NCI-H69 (cell line): ENCODE measurements at places on chromosomes 1 and 21.
A peak's percentile ranks its signal among the peaks of the same experiment; 100 is the strongest.

- DNase-seq = no peak
Observed at GRCh38 chr1:87435484-87435883, 106.8 kb downstream of the LMO4 start.

- DNase-seq = no peak
Observed at GRCh38 chr1:19858893-19859292, 23.3 kb upstream of the OTUD3 start.

DNA sequence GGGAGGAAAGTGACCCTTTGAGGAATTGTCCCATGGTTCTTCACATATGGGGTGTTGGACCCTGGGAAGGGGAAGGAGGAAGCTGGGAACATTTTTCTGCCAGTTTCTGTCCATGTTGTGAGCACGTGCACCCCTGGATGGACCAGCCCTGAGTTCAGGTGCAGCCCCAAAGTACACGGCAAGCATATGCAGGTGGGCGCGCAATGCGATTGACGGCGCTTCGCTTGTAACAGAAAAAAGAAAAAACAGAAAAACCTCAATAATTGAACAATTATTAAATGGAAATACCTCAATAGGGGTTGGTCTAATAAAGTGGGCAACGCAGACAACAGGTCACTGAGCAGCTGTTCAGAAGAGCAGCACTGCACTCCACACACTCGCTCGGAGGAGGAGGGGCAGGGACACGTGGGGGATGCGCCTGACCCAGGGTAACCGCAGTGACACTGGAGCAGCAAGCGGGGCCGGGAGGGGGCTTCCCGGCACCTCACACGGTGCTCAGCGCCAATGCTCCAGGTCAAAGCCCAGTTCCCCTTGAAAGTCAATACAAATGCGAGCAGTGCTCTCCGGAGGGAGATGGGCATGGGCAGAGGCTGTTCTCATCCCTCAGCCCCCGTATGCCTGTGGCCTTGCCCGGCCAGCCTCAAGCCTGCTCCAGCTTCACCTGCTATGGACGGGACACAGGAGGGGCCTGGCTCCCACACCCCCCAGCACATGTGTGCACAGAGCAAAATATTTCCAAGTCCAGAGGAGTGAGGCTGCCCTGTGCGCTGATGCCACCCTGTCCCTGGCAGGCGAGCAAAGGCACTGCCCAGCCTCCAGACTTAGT, 6.6 kb upstream of the ACTRT2 start:
- no peak for DNase-seq

- no peak for DNase-seq
Observed at GRCh38 chr1:200619894-200620272, 668 bp downstream of the KIF14 start.

DNA sequence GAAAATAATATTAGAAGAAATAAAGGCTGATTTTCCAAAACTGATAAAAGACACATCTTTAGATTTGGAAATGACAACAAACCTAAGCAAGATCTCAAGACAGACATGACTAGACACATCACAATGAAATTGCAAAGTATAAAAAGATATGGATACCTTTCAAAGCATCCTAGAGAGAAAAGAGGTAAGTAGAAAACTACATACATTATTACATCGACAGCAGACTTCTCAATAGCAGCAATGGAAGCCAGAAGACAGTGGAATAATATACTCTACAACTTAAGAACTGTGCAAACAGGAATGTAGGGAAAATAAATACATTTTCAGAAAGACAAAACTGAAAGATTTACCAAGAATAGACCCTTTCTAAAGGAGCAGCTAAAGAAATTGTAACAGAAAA, 50.2 kb downstream of the DENND1B start:
- peak; percentile 58 for DNase-seq

DNA sequence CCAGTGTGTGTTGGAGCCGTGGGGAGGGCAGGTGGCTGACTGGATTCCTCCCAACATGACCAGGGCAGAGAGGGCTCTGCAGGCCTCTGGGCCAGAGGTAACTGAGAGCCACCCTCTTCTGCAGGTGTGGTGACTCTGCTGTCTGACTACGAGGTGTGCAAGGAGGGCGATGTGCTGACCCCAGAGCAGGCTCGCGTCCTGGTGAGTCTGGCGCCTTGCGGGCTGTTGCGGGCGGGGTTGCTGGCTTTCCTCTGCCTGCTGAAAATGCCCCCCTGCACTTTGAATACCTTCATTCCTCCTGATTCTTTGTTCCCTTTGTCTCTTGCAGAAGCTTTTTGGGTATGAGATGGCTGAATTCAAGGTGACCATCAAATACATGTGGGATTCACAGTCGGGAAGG, 6.7 kb downstream of the MRTO4 start:
- DNase-seq = no peak

GRCh38 chr1:116737020-116737854, 17.0 kb upstream of the CD2 start:
- peak; percentile 65 for DNase-seq

- no peak for DNase-seq
Observed at GRCh38 chr1:182351790-182352364, 39.7 kb downstream of the GLUL start.

GRCh38 chr1:71956613-71957285, 325.6 kb downstream of the NEGR1 start:
- DNase-seq = no peak

DNA sequence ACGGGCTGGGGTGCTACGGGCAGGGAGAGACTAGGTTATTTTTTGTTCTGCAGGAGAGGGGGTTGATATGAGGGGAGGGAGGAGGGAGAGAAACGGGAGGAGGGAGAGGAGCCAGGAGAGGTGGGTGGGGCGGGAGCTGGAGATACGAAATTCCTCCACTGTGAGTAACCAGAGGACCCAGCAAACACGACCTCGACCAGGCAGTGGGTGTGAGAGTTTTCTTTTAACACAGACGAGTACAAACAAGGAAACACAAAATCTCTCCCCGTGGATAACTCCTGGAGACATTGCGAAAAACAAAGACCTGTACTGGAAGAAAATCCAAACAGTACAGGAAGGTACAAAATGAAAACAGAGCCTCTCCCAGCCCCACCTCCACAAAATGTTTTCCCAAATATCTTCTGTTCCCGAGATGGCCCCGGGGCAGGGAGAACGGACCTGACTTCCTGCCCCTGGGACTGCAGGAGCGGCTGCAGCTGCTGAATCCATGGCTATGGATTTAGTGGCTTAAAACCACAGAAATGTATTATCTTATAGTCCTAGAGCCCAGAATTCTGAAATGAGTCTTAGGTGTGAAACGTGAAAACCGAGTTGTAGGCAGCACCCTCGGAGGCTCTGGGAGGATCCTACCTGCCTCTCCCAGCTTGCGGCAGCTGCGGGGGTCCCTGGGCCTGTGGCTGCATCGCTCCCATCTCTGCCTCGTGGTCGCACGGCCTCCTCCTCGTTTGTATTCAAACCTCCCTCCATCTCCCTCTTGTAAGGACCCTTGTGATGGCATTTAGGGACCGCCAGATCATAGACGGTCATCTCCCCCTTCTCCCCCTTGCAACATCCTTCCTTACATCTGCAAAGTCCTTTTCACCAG, 82.2 kb downstream of the RIPK4 start:
- DNase-seq = no peak

DNA sequence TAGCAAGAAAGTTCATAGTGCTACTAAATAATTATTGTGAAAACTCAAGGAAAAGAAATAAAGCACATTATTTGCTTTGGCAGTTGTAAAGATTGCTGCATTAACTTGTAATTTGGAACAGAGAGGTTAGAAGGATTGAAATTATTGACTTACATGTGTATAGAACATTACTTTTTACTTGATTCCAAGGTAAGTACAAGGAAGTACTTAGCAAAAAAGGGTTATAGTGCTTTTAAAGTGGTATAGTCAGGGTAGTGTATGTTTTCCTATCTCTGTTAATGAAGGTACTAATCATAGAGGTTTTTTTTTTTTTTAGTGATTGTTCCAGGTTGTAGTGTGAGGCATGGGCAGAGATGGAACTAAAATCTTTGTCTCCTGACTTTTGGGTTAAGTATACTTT, 29.4 kb downstream of the MAN1A2 start:
- no peak for DNase-seq

GRCh38 chr1:94666797-94667196, 125.2 kb upstream of the F3 start:
- no peak for DNase-seq

GRCh38 chr1:219782311-219782710, 146.0 kb downstream of the SLC30A10 start:
- DNase-seq = no peak

- no peak for DNase-seq
Observed at GRCh38 chr1:231763456-231763855, 136.9 kb downstream of the DISC1 start.

- DNase-seq = no peak
Observed at GRCh38 chr1:31381394-31382294, 8.8 kb upstream of the FABP3 start.

GRCh38 chr1:173405834-173406233, 71.3 kb upstream of the PRDX6 start:
- DNase-seq = no peak

DNA sequence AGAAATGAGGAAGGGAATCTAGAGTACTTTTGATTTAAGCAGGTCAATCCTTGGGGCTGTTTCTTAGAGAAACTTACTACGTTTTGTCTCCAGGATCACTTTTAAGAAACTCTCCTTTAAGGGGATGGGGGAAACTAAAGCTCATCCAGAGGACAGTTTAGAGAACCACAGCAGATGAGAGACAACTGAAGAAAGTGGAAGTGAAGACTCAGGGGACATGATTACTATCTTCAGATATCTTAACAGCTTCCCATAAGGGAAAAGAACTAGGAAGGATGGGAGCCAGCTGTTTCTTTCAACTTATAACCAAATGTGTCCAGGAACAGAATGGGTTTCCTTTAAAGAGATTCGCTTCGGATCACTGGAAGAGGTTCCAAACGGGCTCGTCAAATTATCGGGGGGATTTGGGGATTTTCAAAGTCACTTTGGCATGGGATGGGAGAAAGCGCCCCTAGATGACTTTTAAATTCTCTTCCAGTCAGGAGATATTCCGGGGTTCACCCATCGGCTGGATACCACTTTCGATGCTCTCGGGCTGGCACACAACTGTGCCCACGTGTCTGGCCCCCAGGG, 1.2 kb downstream of the SCMH1 start:
- DNase-seq = peak; percentile 29

GRCh38 chr1:174990382-174990999, 9.3 kb upstream of the CACYBP start:
- no peak for DNase-seq

- DNase-seq = no peak
Observed at GRCh38 chr1:26839339-26839722, 12.8 kb downstream of the ZDHHC18 start.

DNA sequence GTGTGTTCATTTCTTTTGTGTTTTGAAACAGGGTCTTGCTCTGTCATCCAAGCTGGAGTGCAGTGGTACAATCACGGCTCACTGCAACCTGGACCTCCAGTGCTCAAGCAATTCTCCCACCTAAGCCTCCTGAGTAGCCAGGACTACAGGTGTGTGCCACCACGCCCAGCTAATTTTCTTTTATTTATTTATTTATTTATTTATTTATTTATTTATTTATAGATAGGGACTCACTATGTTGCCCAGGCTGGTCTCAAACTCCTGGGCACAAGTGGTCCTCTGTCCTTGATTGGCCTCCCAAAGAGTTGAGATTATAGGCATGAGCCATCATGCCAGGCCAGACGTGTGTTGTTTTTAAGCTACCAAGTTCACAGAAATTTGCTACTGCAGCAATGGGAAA, 43.8 kb upstream of the TLR5 start:
- DNase-seq = no peak

DNA sequence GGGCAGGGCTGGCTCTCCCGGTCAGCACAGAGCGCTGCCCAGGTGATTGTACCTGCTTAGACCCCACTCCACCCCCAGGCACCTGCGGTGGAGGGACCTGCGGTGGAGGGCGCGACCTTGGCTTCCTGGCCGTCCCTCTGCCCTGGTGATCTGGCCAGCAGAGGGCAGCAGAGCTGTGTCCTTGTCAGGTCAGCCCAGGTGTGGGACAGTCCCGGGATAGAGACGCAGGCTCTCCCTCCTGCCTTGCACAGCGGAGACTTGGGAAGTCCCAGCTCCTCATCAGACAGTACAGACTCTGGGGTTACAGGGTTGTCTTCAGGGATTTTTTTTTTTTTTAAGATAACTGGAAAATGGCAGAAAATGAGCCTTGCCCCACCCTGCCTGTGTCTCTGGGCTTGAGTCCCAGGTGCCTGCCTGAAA, 10.0 kb downstream of the SLX9 start:
- peak; percentile 59 for DNase-seq

- no peak for DNase-seq
Observed at GRCh38 chr1:31723828-31724359, 20.1 kb upstream of the COL16A1 start.

GRCh38 chr1:177927021-177927596, 42.7 kb downstream of the SEC16B start:
- no peak for DNase-seq

DNA sequence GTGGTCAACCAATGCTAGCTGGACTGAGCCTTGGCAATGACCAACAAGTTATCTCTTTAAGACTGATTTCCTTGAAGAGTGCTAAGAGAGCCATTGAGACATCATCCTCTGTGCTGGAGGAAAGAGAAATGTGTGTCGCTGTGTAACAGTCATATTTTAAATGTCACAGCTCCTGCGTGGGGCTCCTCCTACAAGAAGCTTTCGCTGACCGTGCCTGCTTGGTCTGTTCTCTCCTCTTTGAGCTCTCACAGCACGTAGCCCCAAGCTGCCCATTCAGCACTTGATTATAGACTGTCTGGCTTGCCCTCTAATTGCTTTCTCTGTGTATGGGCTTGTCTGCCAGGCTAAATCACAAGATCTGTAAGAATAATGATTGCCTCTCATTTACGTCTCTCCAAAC, 221.3 kb downstream of the FOXD2 start:
- peak; percentile 95 for DNase-seq

GRCh38 chr1:30733493-30733892, 10.1 kb upstream of the MATN1 start:
- DNase-seq = no peak

GRCh38 chr1:67705735-67706453, 20.9 kb downstream of the GADD45A start:
- DNase-seq = no peak

GRCh38 chr1:109478806-109479205, 4.9 kb upstream of the ATXN7L2 start:
- DNase-seq = no peak

DNA sequence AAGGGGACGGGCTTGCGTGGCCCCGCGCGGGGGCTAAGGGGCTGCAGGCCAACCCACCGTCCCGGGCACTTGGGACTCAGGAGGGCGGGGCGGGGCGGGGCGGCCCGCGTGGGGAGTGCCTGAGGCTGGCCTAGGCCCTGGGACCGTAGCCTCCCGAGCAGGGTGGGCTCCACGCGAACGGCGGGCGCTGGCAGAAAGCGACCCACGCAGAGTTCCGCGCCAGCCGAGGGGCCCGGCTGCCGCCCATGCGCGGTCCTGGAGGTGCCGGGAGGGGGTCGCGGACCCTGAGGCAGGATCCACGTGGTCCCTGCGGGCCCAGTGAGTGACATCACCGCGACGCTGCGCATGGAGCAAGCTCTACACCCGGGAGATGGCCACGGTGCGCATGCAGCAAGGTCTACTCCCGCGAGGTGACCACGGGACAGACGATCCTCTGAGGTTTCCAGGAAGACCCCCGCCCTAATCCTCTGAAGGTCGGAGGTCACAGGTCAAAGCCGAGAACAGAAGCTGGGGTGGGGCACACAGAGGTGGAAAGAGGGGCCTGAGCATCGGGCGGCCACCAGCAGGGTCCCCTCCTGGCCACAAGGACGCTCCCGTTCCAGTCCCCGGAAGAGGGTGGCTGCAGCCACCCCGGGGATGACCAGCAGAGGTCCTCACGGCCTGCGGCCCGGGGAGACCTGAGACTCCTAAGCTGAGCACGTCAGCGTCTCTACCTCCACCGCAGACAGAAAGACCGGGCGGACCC, 13.5 kb upstream of the SLC19A1 start:
- DNase-seq = peak; percentile 77

- DNase-seq = no peak
Observed at GRCh38 chr1:203083463-203083921, 2.3 kb downstream of the MYOG start.
